ENCODE measurements at places on chromosomes 12 and 14.

DNA sequence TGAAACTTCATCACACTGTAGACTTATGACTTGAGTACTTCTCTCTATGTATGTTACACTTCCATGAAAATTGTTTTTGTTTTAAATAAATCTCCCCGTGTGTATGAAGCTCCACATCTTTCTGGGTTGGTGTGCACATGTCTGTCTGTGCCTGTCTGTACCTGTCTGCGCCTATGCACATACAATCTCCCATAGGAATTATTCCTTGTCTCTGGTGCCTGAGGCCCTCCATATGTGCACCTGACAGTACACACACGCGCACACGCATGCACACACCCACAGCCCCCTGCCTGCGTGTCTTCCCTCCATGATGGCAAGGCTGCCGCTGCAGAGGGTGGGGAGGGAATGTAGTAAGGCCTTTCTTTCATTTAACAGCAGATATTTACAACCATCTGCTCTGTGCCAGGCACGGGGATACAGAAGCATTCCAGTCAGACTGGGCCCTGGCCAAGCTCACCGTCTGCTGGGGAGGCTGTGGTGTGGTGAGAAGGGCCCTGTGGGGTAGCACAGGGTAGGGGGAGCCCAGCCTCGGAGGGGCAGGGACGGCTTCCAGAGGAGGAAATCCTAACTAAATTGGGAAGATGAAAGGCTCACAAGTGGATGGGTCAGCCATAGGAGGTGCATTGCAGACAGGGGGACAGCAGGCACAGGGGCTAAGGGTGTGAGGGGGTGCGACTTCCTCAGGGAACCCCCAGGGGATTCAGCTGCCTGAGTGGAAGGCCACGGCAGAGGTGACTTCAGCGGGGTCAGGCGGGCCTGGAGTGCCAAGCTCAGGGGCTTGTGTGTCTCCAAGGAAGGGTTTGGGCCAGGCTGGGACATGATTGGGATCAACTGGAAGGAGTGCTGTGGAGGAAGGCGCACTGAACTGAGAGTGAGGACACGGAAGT is 26.1 kb downstream of the KRT8 start:
- no peak for DNase-seq

DNA sequence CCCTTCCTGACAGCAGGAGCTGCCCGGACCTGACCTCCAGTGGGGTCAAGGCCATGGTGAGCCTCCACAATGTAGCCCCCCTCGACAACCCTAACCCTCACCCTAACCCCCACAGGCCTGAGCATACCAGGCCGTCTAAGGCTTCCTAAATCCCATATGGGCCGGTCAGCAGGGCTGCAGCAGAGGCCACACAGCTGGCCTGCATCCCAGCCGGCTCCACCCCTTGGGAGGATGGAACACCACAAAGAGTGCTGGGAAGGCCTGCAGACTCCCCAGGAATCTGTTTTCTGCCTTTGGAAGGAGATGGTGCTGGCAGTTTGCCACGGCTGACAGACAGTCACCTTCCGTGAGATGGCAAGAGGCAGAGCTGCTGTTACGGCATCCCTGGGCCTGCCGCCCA is 2.8 kb downstream of the TMEM179 start:
- DNase-seq = no peak

DNA sequence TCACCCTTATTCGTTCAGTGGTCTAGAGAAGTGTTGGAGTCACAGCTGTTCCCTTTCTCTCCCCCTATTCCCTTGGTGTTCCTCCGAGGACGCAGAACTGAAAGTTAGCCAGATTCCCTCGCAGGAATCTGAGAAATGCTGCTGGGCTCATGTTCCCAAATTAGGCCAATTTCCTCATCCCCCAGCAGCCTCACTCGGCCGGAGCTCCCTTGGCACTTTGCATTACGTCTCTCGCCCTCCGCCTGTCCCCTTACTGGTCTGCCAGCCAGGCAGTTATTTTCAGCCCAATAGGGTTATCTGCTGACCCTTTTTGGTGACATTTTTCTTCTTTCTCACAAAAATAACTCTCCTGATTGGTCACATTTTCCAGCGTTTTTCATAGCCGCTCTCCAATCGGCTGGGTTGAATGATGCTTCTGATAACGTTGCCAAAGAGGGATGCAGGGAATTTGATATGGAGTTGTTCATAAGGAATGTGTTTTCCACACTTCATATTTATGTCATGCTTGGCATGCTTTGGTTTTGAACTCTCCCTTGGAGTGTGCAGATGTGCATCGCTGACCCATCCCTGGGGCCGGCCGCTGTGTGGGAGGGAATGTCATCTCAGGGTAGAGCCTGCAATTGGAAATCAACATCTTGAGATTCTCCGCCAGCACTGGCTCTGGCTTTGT is 9.9 kb downstream of the IFT43 start:
- peak; percentile 13 for DNase-seq

- DNase-seq = no peak
Measured at GRCh38 chr12:55982319-55982936, 8.6 kb downstream of the RAB5B start.

DNA sequence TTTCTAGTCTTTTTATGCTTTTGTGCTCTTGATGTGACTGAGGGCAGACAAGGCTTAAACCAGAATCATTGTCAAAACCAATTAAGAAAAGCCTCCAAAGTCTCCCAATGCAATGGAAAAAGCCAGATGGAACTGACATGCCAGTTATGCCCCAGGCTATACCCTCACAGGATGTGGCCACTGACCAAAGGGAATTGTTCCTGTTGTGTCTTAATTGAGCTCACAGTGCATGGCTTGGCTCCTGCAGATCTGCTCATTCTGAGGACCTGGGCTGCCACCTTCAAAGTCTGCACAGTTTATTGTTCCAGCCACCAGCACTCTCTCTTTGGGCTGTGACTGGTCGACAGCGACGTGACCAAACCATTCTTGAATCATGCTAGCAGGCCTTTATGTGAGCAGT is 17.1 kb upstream of the BICD1 start:
- DNase-seq = no peak

GRCh38 chr12:108635201-108635996 is 1.7 kb upstream of the SELPLG start:
- no peak for DNase-seq

Data from left colon (tissue), 2 donors.